Breast epithelium (tissue), 4 donors: ENCODE measurements at places on chromosomes 13 and 19. TPM values are rescaled to one million over a fixed set of nuclear protein-coding genes. Genes with fewer than 3 reads are reported as not detected.

DNA sequence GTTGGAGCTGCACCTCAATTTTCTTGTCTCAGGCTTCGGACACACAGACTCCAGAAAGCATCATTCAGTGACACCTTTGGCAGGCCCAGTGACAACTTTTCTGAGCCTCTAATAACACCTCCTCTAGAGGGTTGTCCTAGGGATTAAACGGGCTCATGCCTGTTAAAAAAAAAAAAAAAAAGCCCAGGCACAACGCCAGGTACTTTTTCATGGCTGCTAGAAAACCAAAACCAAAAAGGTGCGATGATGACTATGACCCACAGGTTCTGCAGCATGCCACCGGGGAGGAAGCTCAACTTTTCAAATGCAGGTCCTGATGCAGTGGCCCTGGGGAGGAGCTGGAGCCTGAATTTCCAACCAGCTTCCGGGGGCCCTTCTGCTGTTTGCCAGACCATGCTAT is 184.2 kb downstream of the ABCC4 start:
- DNase-seq = no peak

DNA sequence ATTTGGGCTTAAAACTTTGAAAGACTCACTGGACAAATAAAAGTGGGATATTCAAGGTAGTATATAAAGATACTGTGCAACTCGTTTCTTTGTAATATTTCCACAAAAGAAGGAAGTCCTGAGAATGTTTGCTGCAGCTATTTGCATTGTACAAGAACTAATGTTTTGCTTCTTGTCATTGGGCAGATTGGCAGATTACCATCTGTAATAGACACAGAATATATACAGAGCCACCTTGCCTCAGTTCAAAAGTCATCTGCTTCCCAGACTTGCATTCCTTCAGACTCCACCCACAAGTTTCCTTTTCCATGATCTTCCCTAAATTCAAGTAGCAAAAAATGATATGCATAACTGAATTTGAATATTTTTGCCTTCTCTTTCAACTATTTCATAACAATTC is 145.1 kb downstream of the EFNB2 start:
- DNase-seq = no peak

DNA sequence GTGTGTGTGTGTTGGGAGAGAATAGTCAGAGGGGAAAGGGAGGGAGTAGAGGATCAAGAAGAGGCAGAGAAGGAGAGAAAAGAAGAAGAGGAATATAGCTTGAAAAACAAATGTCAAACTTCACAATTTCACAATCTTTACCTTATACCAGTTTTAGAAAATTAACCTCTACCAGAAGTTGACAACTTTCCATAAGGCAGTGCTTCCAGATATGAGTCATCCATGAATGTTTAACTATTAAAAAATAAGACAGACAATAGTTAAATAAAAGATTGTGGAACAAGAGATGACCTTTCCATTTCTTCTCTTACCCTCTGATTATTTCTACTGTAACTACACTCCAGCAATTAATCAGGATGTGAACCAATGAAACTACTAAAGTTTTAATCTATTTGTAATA is 229.4 kb downstream of the ITGBL1 start:
- DNase-seq = no peak

DNA sequence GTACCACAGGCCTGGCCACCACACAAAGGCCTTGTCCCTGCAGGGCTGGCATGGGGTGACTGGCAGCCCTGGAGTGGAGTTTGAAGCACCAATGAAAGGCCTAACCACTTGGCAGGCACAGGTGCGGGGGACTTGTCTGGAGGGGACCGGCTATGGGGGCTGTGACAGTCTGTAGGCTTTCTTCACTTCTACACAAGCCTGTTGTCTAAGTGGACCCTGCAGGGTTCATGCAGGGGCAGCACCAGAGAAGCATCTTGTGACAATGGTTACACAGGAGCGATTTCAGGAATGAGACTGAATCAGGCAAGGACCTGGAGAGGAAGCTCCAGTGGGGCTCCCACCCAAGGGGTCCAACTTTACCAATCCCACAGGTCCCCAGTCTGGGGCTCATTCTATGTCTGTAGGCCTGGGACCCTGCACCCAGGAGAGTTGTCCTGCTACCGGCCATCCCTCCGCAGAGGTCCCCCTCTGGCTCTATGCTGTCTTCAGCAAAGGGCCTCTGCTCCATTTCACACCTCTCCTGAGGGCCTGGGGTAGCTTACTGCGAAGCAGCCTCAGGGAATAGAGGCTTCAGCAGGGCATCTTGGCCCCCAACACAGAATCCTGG is 2.3 kb upstream of the ZNF837 start:
- DNase-seq = no peak

DNA sequence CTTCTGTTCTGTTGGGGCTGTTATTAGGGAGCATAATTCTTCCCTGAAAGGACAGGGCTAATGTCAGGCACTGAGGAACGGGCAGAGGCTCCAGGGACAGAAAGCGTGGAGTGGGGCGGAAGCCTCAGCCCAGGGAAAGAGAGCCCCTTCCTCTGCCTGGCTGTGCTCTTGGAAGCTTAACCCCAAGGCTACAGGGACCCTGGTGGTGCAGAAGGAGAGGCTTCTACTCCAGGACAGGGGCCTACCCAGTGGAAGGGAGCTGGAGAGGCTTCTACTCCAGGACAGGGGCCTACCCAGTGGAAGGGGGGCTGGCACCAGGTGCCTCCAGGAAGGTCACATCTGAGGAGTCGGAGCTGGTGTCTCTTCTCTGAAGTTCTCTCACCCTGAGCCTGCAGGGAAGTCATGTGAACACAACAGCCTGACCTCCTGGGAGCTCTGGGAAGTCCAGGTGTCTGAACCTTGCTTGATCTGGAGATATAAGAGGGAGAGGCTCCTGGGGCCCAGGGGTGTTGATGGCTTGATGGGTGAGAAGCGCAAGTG is 159.5 kb upstream of the SOX1 start:
- no peak for DNase-seq

DNA sequence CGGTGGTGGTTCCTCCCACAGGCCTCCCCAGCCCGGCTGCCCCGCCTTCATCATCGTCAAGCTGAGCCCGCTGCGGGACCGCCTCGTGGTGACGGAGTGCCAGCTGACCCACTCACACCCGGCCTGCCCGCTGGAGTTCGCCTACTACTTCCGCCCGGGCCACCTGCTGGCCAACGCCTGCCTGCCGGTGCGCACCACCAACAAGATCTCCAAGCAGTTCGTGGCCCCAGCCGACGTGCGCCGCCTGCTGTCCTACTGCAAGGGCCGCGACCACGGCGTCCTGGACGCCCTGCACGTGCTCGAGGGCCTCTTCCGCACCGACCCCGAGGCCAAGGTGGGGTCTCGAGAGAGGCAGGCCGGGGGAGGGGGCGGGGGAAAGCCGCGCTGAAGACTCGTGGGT is 12.0 kb downstream of the ZSWIM9 start:
- DNase-seq = no peak

GRCh38 chr13:19152403-19152802 is 29.2 kb downstream of the TUBA3C start:
- no peak for DNase-seq

- DNase-seq = peak; percentile 82
Observed at GRCh38 chr19:42850981-42851717, 28.4 kb downstream of the PSG1 start.

- peak; percentile 33 for DNase-seq
Observed at GRCh38 chr19:58279042-58279924, 528 bp downstream of the ZNF8 start.

DNA sequence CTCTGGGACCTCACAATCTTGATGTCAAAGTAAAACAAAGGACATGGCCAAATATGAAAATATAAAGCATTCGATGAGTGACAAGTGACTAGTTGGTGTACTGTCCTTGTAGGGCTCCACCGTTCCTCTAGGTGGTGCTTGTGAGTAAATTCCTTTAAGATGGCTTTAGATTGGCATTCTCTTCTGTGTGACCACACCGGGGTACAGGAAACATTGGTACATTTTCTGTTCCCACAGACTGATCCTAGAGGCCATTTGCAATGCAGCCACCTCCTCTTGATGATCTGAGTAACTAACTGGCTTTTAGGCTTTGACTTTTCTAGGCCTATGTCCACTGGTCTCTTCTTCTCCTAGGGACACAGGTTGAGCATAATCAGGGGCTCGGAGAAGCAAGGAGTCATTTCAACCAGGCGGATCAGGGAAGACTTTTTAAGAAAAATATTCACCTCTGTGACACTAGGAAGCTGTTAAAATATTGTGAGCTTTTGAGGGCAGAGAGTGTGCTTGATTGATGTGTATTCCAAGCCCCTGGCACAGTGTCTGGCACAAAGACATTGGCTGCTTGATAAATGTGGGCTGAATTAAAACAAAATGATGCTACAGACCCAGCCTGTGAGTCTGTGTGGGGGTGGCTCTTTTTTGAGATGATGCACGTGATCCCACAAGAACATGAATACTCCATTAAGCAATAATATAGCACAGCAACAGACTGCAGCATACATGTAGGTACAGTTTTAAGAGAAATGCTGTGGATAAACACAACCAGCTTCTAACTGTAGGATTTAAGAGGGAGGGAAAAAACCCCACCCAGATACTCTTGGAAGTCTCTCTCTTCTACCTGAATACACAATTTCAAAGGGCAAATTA is 21.0 kb downstream of the EPSTI1 start:
- no peak for DNase-seq

DNA sequence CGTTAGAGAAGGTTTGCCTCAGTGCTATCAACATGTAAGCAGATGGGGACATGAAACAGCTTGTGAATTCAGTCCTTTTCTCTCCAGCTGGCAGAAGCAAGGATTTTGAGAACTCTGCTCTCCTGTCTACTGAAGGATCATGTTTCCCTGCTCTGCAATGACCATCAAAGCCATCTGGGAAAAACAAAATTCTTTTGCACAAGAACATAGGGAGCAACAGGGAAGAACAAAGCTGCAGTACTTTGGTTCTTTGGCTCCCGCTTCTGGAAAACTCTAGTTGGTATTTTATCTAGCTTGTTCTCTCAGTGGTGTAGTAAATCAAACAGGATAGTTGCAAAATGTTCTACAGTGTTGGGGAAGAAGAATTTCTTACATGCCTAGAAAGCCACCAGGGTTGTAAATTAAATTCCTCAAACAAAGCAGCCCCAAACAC is 270.4 kb downstream of the ENOX1 start:
- DNase-seq = no peak

GRCh38 chr19:48216933-48217332 is 38.8 kb downstream of the CARD8 start:
- no peak for DNase-seq

DNA sequence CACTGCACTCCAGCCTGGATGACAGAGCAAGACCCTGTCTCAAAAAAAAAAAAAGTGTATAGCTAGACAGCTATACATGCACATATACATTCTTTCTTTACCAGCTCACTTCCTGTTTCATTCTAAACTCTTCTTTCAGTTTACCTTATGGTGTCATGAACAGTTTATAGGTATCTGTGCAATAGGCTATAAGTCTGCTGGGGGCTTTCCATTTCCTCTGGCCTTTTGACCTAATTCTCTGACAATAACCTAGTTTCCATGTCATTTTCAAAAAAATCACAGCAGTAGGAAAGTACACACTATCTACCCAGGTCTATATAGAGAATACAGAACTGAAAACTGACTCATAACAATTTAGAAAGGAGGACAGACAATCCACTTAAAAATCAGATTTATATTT is 24.4 kb upstream of the URAD start:
- DNase-seq = no peak

DNA sequence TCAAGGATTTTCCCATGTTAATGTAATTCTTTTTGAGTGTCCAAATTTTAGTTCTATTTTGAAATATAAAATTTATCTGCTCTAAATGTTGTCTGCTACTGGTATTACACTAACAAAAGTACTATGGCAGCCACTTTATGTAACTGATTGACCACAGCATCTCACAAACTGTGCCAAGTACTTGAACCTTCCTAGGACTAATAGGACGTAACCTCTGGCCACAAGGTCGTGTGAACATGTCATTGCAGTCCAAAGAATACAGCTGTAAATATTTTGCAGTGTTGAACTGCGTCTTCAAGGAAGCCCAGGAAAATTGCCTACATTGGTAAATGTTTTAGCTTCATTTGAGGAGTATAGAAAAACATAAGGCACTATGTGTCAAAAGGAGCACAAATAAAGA is 1.9 kb downstream of the KCTD4 start:
- DNase-seq = no peak

GRCh38 chr13:43319617-43320444 is 296.4 kb downstream of the DNAJC15 start:
- no peak for DNase-seq

GRCh38 chr13:35219021-35219420 is 257.5 kb downstream of the MAB21L1 start:
- no peak for DNase-seq

GRCh38 chr13:50537029-50537428 is 306.5 kb downstream of the DLEU7 start:
- no peak for DNase-seq

DNA sequence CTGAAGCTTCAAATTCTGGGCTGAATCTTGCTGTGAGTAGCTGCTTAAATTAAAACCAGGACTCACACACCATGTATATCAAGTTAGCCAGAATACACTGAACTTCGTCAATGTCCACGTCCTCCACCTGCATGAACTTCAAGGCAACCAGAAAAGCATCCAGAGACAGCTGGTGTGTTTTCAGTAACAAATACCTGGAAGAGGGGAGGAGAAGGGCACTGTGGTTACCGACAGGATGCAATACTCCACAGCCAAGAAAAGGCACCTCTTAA is 20.4 kb downstream of the PROZ start:
- DNase-seq = no peak

ANKLE1 gene
- 1.0 TPM for total RNA-seq

FBXO17 gene
- 67.2 TPM for total RNA-seq

GPR12 gene
- 1.2 TPM for total RNA-seq

MYH14 gene
- 16.6 TPM for total RNA-seq

IZUMO1 gene
- total RNA-seq = 0.29 TPM

TBXA2R gene
- 0.44 TPM for total RNA-seq

TGFBR3L gene
- total RNA-seq = 2.3 TPM

NPAS1 gene
- total RNA-seq = not detected

NECTIN2 gene
- total RNA-seq = 114 TPM

CEACAM7 gene
- not detected for total RNA-seq

B3GNT8 gene
- 3.0 TPM for total RNA-seq

RNF113B gene
- total RNA-seq = not detected

TMEM205 gene
- total RNA-seq = 286 TPM
